ENCODE measurements at places on chromosomes 5 and 9.
A peak's percentile ranks its signal among the peaks of the same experiment; 100 is the strongest.

- no peak for DNase-seq
These were observed 19.5 kb downstream of the LIFR start for GRCh38 chr5:38536968-38537367.

DNA sequence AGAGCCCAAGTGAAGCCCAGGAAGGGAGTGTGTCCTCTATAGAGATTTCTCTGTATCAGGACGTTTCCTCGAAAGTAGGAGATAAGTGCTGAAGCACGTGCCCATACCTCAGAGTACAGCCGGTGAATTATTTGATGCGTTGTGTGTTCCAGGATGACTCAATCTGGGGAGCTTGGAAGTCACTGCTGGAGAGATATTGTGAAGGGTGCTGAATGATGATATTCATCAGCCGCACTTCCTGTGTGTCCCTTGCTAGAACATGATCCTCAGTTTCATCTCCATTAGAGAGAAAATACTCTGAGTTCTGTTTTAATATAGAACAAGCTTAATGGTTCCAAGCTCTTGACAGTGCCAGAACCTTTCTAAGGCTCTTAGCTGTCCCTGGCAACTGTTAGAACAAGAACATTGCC is 402.3 kb upstream of the ADAMTSL1 start:
- no peak for DNase-seq

DNA sequence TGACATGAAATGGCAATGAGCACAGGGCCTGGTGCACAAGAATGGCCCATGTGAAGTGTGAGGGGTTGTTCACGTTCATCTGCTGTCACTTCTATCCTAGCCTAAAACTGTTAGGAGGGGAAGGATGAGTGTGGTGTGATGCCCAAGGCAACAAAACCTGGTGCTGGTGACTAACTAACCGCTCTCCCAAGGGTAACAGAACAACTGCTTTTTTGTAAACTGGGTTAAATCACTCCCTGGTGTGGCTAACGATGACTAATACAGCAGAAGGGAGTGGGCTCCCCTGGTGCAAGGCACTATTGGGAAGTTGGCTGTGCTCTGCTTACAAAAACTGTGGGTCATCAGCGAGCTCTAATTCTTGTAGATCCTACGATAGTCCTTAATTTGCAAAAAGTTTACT is 103.2 kb upstream of the VCAN start:
- no peak for DNase-seq

DNA sequence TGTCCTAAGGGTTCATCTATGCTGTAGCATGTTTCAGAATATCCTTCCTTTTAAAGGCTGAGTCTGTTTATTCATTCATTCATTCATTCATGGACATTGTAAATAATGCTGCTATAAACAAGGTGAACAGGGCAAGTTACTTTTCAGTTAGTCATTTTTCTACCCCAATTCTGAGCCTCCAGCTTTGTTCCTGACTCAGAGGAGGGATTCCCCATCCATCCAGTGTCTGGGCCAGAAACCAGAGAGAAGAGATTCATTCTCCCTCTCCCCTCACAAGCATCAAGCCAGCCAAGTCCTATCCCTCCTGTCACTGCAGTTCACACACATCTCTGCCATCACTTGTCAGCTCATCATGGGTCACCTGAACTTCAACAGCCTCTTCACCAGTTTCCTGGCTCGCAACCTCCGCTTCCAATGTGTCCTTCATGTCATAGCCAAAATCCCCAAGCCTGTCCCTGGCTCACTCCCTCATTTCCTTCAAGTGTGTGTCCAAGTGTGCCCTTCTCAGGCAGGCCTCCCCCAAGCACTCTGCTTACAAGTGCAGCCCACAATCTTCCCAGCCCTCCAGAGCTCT is 203.0 kb downstream of the TTLL11 start:
- no peak for DNase-seq

GRCh38 chr5:31638748-31639418 is at the start of gene PDZD2:
Gene PDZD2, plus strand, starts transcription at chr5:31639131.
- DNase-seq = peak; percentile 81

- DNase-seq = no peak
These were observed 2.2 kb upstream of the TMEM210 start for GRCh38 chr9:137173796-137174664.

DNA sequence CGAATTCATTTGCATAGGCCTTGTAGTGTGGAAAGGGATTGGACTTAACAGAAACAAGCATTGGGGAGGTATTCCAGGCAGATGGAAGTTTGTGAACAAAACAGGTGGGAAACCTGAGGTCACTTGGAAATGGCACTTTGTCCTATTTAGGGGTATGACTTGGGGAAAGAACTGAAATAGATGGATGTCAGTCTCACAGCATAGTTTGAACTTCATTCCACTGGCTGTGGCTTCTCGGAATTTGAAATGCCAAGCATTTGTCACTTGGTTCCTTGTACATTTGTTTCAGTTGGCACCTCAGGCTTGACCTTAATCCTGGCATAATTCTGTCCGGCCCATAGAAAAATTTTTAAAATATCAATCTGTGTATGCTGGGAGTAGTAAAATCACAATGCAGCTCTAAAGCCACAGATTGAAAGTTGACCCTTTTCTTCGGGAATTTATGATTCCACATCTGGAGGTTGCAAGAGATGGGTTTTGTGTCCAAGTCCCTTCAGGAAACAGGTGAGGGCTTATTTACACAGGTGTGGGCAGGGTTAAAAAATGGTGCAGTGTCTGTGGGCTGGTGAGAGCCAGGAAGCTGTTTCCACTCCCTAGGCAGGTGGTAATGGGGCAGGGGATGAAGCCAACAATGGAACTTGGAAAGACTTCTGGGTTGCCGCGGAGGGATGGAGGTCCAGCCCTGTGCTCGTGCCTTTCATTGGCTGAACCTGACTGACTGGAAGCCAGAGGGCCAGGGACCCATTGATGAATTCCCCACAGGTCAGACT is 39.2 kb upstream of the PDE8B start:
- DNase-seq = no peak

GRCh38 chr9:131714161-131714646 is 25.7 kb downstream of the RAPGEF1 start:
- no peak for DNase-seq

- no peak for DNase-seq
These were observed 6.8 kb upstream of the LHX3 start for GRCh38 chr9:136211441-136212344.

GRCh38 chr9:73451003-73451402 is 299.3 kb downstream of the ANXA1 start:
- DNase-seq = no peak

- no peak for DNase-seq
These were observed 45.8 kb upstream of the ERBIN start for GRCh38 chr5:65880496-65881072.

GRCh38 chr5:432928-433791 is 9.8 kb upstream of the EXOC3 start:
- DNase-seq = no peak

DNA sequence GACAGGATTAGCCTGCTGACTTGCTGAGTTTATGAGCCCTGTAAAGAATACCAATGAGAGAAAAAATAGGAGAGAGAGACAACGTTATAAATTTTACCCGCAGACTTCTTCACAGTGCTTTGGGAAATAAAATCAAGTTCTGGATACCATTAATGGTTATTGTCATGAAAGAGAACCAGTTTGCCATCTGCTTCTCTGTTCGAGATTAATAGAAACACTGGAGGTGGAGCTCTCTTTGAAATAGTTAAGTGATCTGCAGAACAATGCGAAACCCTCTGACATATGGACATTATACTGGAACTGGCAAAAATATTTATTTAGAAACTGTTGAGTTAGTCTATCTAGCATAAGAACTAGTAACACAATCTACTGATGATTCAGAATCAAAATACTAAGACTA is 500.7 kb downstream of the CDH12 start:
- no peak for DNase-seq

- no peak for DNase-seq
These were observed 171.0 kb downstream of the DAB2IP start for GRCh38 chr9:121822093-121823085.

DNA sequence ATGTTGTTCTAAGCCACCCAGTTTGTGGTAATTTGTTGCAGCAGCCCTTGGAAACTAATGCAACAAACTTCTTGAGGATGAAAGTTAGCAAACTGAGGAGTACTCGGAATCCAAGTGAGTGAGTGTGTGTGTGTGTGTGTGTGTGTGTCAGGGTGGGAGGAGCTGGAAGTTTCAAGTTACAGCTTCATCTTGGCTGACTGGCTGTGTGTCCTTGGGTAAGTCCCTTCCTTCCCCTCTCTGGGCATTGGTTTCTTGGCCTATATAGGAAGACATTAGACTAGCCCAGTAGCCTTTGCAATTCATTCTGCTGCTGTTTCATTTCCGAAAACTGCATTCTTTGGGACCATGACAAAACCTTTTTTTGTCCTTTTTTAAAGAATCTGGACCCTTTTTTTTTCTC is 157.2 kb downstream of the MELK start:
- no peak for DNase-seq

- DNase-seq = no peak
These were observed 241.5 kb upstream of the PIK3R1 start for GRCh38 chr5:67974054-67974453.

- DNase-seq = no peak
These were observed 50.6 kb downstream of the PCSK5 start for GRCh38 chr9:75941066-75941465.

DNA sequence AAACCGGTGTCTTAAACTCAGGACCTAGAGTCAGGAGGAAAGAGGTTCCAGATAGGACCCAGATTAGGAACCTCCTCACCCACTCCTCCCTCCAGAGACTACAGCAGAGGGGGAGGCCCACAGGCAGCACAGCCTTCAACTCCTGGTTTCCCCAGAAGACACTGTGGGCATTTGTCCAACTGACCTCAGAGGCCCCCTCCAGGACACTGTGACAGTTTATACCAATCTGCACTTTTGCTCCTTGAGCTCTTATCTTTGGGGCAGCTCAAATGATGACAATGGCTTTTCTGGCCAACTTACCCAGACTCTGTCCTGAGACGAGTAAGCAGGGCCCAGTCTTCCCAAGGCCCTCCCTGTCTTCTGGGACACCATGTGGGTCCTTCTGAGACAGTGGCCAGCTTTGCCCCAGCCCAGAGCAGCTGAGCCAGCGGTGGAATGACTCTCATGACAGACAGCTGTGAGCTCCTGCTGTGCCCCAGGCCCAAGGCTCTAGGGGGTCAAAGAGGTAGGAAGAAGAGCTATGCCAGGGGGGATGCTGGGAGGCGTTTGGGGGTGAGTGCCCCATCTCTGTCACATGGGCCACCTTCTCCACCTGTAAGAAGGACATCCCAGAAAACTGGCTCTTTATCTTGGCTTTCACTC is 14.3 kb downstream of the OR2V2 start:
- no peak for DNase-seq

DNA sequence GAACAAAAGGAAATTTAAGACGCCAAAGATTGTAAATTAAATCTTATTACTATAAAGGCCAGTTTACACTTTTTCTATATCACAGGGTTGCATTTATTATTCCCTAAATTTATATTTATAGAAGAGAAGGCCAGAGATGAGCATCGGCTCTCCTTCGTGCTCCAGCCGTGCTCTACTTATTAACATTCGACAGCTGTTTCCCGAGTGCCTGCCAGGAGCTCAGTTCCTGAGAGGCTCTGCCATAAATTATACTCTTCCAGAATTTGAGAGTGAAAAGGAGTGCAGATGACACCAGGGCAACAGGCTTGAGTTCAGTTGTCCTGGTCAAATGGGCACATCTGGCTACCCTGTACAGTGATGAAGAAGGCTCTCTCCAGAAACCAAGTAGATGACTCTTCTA is 70.1 kb downstream of the PCSK5 start:
- no peak for DNase-seq

GRCh38 chr5:177509991-177510566 is 453 bp upstream of the DOK3 start:
- DNase-seq = no peak

- DNase-seq = no peak
These were observed 114.3 kb downstream of the CRB2 start for GRCh38 chr9:123470121-123470782.

DNA sequence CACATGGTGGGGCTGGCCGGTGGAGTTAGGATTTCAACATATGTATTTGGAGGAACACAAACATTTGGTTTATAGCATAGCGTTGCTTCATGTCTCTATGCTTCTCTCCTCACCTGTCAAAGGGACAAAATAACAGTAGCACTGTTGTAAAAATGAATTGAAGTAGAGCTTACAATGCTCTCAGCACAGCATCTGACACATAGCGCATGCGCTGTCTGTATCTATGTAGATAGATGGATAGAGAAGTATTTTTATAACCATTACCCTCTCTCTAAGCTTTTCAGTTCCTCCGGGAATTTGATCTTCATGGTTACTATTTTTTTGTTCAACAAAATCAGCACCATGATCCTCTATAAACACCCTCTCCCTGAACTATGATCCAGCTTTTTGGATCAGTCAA is 166.0 kb downstream of the TTLL11 start:
- DNase-seq = no peak

GRCh38 chr5:77718934-77719610 is 57.1 kb downstream of the TBCA start:
- DNase-seq = no peak

- no peak for DNase-seq
These were observed 30.0 kb downstream of the PLPP7 start for GRCh38 chr9:131319486-131319885.

DNA sequence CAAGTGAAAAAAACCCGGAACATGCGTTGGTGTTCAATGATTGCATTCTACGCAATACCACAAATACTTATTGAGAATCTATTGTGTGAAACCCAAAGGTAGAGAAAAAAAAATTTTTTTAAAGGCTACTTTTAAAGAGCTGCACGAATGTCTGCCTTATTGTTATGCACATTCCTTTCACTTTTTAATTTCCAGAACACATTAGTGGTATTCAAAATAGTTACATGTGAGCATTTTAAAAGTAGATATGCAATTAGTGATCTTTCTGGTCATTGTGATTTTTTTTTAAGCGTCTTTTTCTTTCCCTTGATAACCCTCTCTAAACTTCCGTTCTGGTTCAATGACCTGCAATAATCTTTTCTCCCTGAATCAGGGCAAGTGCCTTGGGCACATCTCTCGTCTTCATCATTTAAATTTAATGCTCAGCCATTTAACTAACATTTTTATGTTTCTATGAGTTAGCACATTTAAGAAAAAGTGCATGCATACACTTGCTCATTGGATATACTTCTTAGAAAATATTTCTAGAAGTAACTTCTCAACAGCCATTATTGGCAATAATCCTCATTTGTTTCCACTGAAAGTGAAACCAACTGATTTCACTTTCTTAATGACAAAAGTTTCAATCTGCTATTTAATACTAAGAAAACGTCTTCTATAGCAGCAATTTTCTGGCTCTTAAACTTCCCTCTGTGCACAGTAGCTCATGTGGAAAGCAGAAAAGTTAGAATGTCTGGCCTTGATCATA is 80.3 kb downstream of the CDH6 start:
- DNase-seq = no peak

DNA sequence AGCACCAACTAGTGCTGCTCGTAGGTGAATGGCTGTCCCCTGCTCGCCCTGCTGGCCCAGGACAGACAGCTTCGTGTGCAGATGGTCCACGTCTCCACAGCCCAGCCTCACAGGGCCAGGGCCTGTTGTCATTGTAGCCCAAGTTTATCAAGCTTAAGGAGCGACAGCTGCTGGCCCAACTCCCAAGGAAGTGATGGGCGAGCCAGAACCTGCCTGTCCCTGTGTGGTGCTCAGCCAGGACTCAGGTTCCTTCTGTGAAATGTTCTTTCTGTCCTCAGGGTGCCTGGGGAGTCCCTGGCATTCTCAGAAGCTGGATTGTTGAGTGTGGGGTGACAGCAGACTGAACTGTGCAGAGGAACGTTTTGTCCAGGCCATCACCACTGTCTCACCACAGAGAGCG is 16.4 kb downstream of the TRIP13 start:
- DNase-seq = no peak
